Right lobe of liver (tissue), 6 donors: ENCODE measurements at places on chromosomes 16 and 17.
A peak's percentile ranks its signal among the peaks of the same experiment; 100 is the strongest.

DNA sequence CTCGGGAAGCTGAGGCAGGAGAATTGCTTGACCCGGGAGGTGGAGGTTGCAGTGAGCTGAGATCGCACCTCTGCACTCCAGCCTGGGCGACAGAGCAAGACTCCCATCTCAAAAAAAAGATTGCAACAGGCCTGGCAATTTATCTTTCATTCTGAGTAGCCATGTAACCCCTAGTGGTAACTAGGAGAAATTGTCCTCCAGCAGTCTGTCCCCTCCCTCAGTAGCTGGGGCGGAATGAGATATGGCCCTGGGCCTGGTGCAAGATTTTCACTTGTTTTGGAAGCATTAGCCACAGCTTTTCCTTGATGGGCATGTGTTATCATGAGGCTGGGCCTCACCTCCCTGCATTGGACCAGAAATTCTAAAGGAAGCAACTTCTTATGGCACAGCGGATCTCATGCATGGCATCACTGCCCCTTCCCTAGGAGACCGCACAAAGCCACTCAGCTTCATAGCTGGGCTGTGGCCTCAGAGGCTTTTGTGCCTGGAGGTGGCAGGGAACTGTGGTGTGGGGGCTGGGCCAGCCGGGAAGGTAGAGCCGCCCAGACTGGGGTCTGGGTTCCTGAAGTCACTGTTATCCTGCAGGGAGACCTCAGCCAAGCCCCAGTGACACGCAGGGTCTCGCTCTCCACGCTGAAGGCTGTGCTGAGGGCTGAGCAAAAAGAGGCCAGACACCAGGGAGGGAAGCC, 13.4 kb downstream of the NATD1 start:
- H3K4me3 ChIP-seq: no peak overlapping the region
- no peaks in the 10 kb centered on the region for H3K36me3 ChIP-seq
- no peaks in the 10 kb centered on the region for H3K27me3 ChIP-seq

DNA sequence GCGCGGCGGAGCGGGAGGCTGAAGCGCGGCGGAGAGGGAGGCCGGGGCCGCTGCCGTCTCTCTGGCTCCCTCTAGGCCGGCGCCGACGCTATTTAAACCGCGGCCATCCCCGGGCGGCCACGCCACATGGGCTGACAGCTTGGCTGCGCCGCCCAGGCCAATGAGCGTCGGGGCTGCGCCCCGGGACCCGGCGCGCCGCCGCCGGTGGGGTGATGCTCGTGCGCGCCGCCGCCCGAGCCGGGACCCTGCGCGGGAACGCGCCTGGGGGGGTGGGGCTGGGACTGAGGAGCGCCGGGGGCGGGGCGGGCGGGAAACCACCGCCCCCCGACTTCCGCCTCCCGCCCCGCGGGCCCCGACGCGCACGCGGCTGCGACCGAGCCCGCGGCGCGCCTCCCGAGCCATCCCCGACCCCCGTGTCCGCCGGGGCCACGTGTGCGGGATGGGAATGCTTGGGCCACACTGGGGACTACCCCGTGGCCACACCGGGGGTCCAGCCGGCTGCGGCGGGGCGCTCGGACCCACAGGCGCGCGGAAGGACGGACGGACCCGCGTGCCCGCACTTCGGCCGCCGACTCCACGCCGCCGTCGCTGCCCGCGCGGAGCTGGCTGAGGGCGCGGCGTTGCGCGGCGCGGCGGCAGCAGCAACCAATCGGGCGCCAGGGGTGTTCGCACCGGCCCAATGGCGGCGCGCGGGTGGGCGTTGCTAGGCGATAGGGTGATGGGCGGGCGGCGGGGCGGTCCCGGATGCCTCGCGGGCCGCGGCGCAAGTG, at the start of gene FASN:
FASN (minus strand) TSS at position 68 of the 770 bp plus-strand sequence. CDS start 1,791 bp downstream, outside the sequence.
- DNase-seq: peak; percentile 97
- no peaks in the 10 kb centered on the region for H3K27me3 ChIP-seq
- H3K36me3 ChIP-seq: peaks cover 31% of the 10 kb centered on the region
- peaks cover 57% of the 10 kb centered on the region for H3K4me1 ChIP-seq
- H3K27ac ChIP-seq: peak within 1 kb of the TSS; percentile 94

DNA sequence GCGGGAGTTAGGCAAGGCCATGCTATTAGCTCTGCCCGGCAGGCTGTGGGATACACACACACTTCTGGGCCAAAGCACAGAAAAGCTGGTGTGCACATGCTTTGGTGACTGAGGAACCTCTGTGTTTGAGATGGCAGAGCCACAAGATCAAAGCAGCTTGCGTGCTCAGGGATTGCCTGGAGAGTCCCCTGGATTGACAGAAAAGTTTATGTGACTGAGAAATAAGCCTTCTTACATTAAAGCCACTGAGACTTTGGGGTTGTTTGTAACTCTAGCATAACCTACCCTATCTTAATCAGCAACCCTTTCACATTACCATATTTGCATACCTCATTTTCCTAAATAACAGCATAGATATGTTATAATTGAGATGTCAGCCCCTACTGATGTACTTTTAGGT, 69.3 kb downstream of the MYO1D start:
- H3K4me1 ChIP-seq: no peaks in the 10 kb centered on the region
- no peaks in the 10 kb centered on the region for H3K27me3 ChIP-seq
- no peaks in the 10 kb centered on the region for H3K36me3 ChIP-seq

GRCh38 chr17:19513897-19514488, 19.7 kb upstream of the SLC47A1 start:
- peak; percentile 66 for DNase-seq
- no peaks in the 10 kb centered on the region for H3K27me3 ChIP-seq
- no peaks in the 10 kb centered on the region for H3K4me1 ChIP-seq
- no peak overlapping the region for H3K4me3 ChIP-seq
- H3K36me3 ChIP-seq: no peaks in the 10 kb centered on the region

DNA sequence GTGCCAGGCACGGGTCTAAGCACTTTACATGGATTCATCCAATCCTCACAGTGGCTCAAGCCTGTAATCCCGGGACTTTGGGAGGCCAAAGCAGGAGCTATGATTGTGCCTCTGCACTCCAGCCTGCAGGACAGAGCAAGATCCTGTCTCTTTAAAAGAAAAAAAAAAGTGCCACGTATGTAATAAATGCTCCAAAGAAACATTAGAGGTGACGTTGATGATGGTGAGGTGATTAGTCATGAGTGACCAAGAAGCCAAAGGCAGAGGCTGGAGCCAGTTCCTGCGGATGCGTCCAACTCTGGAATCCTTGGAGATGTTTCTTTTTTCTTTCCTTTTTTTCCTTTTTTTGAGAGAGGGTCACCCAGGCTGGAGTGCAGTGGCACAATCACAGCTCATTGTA, 59.4 kb upstream of the SIAH1 start:
- no peaks in the 10 kb centered on the region for H3K4me1 ChIP-seq
- H3K4me3 ChIP-seq: no peak overlapping the region
- no peaks in the 10 kb centered on the region for H3K27me3 ChIP-seq
- DNase-seq: no peak
- peak overlapping the region; percentile 75 for H3K27ac ChIP-seq
- H3K36me3 ChIP-seq: no peaks in the 10 kb centered on the region
